Activated CD8-positive, alpha-beta T cell treated with anti-CD3 and anti-CD28 coated beads for 36 hours (primary cell): ENCODE measurements at places on chromosomes 1 and 21.

GRCh38 chr1:98048244-98048643, 127.4 kb upstream of the DPYD start:
- peak; percentile 85 for DNase-seq

DNA sequence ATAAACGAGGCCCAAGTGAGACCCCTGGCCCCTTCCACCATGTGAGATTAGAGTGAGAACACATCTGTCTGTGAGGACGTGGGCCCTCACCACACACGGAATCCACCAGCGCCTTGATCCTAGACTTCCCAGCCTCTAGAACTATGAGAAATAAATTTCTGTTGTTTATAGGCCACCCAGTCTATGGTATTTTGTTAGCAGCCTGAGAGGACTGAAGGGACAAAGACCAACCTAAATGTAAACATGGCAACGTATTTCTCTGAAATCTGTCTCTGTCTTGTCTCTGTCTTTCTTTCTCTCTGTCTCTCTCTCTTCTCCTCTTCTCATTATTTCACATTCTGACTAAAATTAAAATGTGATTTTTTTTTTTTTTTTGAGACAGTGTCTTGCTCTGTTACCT, 15.6 kb upstream of the IFI44L start:
- DNase-seq = no peak

DNA sequence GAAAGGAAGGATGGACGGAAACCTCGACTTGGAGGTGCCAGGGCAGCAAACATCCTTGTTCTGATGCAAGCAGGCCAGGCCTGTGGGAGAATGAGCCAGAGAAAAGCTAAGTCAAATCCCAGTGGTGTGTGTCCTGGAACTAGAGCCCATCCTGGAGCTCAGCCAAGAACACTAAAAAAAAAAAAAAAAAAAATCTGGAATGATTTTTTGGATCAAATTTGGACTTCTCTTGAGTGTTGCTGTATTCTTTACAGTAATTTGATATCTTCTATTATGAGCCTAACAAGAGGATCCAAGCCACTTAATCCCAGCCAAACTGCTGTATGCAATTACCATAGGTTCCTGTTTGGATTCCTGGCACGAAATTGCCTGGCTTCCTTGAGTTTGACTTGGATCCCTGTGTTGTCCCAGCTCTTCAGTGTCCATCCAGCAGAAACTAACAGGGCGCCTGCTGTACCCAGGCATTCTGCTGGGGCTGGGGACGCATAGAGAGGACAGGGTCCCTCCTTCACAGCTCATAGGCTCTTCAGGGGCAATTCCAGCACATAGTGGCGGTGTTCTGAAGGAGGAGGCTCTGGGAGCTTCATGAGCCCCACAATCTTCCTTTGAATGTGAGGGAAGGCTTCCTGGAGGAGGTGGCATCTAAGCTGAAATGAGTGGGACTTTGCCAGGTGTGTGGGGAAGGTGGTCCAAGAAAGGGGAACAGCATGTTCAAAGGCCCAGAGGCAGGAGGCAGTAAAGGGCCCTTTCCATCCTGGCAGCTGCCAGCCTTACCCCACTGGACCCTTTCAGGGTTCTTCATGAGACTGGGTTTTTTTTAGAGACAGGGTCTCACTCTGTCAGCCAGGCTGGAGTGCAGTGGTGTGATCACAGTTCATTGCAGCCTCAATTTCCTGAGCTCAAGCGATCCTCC, 24.7 kb downstream of the EPHX1 start:
- no peak for DNase-seq

GRCh38 chr1:97451944-97452343, 468.9 kb downstream of the DPYD start:
- DNase-seq = no peak

DNA sequence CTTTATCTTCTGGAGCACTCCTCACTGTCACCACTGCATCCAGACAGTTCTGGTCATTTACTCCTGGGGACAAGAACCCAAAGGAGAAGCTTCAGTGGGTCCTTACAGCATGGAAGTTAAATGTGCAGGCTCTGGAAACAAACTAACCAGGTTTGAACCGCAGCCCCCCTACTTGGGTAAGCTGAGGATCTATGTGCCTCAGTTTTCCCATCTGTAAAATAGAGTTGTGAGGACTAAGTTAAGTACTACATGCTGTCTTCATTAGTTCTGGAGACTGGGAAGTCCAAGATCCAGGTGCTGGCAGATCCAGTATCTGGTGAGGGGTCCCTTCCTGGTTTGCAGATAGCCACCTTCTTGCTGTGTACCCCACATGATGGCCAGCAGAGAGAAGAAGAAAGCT, 8.0 kb upstream of the ATP1A2 start:
- DNase-seq = no peak

- no peak for DNase-seq
Measured at GRCh38 chr1:208606959-208607358, 362.8 kb upstream of the PLXNA2 start.

- no peak for DNase-seq
Measured at GRCh38 chr1:81224222-81224621, 576.5 kb upstream of the ADGRL2 start.

DNA sequence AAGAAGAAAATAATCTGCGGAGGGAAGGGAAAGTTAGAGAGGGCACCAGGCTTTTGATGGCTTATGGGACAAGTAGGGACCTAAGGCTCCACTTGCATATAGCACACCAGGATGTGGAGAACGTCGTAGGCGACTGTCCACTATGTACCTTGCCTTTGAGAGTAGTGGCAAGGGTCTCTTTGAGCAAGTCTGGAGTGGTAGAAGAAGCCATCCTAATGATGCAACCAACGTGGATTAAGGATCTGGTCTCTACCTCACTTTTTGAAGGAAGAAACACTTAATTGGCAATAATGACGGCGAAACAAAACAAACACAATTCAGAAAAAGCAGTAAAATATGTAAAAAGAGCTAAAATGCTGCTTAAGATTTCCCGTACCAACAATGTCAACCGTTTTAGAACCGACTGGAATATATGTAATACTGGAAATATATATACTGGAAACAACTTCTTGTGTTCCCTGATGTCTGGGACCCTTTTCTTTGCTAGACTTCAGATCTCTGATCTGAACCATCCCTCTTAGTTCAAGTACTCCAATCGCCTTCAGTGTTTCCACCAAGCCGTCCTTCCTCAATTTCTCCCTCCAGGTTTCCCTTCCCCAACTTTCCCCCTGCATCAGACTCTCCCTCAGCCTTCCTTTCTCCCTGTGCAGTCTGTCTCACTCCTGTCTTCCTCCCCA, 821 bp upstream of the KHDRBS1 start:
- no peak for DNase-seq

DNA sequence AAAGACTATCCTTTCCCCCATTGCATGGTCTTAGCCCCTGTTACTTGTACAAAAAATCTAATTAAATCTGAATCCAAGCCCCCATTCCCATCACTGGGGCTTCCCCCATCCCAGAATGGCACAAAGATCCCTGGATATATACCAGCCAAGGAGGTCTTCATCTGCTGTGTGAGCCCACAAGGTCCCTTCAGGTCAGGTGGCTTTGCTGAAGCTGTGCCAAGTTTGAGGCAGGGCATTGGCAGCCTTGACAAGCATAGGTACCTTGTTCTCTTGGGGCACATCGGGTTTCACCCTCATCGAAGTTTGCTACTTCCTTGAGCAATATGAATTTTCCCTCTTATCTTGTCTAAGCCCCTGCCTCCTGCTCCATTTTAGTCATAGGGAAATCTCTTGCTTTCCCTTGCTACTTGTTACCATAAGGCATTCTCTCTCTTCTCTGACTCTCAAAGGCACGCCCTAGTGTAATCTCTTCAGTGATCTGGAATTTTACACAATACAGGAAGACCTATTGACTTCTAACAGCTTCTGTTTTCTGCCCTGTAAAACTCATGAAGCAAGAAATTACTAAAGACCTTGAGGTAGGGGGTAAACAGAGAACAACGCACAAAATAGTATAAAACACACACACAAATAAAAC, 71.4 kb upstream of the COG2 start:
- no peak for DNase-seq

DNA sequence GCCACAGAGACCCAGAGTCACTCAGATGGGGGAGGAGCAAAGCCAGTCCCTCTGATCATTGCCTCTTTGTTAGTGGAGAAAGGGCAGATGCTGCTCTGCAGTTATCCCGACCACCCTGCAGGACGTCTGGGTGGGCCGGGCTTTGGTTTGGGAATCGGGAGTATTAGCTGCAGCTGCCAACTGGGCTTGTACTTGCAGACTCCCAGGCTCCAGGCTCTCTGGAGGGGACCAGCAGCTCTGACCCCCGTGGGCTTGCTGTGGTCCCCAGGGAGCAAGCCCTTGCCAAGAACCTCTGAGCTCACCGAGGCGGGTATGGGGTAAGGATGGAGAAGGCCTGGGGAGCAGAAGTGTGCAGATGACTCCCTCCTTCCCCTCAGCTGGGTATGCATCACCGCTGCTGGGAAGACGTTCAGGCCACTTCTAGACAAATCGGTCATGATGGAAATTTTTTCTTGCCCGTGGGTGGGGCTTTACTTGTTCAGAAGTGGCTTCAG, 21.6 kb downstream of the MAPKAPK2 start:
- peak; percentile 84 for DNase-seq

DNA sequence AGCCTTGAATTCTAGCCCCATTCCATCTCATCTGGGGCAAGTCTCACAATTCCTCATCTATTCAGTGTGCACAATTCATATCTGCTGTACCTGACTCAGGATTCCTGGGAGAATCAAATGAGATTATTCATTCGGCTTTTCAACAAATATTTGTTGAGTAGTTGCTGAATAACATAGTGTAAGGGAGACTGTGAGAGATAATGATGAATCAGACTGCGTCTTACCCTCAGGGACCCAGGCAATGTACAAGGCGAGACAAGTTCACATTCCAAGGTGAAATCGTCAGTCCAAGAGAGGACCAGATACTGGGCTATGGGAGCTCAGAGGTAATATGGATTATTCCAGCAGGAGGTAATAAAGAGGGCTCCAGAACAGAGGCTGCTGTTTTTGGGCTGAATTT, 67.8 kb upstream of the SMYD2 start:
- DNase-seq = no peak

DNA sequence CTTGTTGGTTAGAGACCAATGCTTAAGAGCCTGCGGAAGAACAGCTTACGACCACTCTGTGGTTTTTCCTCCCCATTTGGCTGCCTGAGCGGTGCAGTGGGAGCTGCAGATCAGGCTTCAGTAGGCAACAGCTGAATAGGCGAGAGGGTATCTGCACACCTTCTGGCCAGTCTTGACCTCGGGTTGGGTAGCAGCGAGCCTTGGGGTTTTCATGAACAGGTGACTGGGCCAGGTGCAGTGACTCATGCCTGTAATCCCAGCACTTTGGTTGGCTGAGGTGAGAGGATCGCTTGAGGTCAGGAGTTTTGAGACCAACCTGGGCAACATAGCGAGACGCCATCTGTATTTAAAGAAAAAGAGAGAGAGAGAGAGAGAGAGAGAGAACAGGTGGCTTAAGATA, 41.0 kb downstream of the NENF start:
- no peak for DNase-seq

- no peak for DNase-seq
Measured at GRCh38 chr1:169090308-169090899, 16.1 kb upstream of the ATP1B1 start.
